ENCODE measurements at places on chromosomes 7 and 10.

GRCh38 chr7:120014925-120015465 lies 258.0 kb upstream of the KCND2 start:
- no peak for DNase-seq

DNA sequence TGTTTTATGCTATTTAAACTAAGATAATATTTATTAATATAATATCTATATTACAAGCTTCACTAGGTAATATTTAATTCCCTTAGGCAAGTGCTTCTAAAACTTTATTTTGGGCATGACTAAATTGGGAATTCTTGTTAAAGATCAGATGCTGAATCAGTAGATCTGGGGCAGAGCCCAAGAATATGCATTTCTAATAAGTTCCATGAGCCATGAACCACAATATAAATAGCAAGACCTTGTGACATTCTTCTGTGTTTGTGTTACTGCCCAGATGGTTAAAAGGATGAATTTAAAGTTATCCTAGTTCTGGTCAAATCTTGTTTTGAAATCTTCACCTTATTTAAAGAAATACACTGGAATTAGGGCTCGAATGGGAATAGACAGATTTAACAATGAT lies 258.4 kb upstream of the CACNA2D1 start:
- DNase-seq: no peak

DNA sequence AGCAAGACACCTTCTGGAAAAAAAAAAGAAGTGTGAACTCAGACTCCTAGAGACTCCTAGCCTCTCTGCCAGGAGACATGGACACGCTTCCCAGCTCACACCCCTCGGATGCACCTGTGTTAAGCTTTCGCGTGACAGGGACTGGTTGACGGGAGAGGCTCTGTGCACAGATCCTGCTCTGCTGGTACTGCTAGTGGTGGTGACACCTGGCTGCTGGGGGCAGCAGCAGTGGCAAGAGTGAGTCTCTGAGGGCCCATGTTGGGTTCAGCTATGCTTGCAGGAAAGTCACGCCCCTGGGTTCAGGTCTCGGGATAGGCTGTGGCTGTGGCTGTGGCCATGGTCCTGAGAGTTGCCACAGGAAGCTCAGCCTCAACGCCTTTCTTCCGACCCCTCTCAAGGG lies 81.1 kb downstream of the XRCC2 start:
- DNase-seq: no peak

DNA sequence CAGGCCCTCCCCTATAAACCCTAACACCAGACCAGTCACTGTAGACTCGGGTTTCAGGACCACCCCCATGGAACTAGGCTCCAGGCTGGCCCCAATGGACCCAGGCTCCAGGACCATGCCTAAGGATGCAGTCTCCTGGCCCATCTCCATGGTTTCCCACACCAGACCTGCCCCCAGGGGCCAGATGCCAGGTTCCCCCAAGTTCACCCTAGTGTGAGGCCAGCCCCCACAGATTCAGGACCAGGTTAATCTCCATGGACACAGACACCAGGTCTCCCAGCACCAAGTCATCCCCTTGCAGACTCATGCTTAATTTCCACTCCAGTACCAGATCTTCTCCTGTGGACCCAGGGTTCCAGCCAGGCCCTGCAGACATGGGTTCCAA lies 103.8 kb upstream of the LANCL2 start:
- DNase-seq: no peak

DNA sequence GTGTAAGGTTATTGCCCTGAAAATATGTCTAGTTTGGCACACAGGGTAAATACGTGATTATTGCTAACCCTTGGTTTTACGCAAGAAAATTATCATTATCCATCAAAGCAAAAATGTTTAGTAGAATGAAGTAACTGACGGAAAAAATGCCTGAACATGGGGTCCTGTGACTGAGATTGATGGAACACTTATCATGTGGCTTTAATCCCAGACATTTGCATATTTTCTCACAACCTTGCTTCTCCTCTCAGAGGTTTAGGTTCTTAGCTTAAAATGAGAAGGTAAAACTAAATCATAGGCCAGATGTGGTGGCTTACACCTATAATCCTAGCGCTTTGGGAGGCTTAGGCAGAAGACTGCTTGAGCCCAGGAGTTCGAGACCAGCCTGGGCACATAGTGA lies 1010.7 kb downstream of the LRMDA start:
- DNase-seq: no peak

DNA sequence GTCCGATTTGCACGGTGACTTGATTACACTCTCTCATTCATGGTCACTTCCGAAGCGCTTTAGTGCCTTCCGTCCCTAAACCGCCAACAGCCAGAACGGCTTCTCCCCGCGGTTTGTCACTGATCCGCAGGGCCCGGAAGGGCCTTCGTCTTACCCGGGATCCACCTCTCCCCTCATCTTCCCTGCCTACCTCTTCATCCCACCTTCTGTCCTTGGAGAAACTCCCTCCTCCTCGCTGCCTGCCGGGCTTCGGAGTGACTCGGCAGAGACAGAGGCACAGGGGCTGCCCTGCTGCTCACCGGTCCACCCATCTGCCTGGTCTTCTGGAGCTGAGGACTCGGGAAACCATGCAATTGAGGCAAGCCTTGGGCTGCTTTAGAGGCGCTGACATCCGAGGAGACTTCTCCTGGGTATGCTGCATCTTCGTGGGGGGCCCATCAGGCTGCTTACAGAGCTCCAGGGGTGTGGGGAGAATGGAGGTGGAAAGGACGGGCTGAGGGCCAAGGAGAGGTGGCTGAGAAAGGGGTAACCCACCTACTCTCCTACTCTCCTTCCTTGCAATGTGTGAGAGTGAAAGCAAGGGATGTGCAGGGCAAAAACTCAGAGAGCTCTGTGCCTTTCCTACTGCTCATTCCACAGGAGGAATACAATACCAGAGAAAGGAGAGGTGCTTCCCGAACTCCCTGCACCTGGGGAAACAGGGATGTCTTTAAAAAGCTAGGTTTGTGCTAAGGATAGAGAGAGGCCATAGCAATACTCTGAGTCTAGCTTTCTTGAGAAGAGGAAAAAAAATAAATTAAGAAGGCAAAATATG lies 1.0 kb upstream of the HOXA11 start:
- DNase-seq: no peak

- no peak for DNase-seq
These were observed 370 bp downstream of the TMEM60 start for GRCh38 chr7:77797734-77798393.

- DNase-seq: no peak
These were observed 17.1 kb downstream of the HOXA1 start for GRCh38 chr7:27078616-27079233.

DNA sequence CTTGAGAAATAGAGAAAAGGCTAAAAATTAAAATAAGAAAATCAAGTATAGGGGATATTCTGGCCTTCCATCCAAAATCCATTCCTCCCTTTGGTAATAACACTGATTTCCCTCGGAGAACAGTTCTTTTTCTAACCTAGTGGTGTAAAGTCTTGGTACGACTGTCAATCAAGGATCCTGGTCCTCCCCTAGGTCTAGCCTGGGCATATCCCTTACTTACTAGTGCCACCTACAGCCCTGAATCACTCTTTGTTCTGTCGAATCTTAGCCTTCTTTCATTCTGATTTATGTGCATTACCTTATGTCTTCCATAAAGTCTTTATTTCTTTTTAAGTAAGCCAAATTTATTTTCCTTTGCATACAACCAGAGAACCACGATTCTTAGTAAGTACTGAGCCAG lies 298.7 kb upstream of the LRRTM3 start:
- peak; percentile 17 for DNase-seq

DNA sequence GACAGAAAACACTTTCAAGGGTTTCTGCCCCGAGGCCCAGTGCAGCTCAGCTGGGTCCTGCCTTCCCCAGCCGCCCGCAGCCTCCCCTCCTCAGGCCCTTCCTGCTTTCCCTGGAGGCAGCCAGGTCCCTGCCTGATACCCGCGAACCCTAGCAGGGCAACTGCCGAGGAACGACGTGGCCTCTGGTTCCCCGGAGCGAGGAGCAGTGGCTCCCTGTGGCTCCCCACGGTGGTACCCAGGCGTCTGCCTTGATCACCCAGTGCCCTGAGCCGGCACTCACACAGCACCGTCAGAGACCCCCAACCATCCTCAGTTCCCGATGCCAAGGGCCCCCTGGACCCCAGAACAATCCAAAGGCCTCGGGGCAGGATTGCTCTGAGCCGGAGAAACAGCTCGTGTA lies 58.3 kb downstream of the CFAP46 start:
- no peak for DNase-seq

- no peak for DNase-seq
These were observed 849 bp downstream of the LRRN3 start for GRCh38 chr7:111091593-111092358.

GRCh38 chr7:102182016-102182415 lies 104.7 kb upstream of the SH2B2 start:
- DNase-seq: no peak

DNA sequence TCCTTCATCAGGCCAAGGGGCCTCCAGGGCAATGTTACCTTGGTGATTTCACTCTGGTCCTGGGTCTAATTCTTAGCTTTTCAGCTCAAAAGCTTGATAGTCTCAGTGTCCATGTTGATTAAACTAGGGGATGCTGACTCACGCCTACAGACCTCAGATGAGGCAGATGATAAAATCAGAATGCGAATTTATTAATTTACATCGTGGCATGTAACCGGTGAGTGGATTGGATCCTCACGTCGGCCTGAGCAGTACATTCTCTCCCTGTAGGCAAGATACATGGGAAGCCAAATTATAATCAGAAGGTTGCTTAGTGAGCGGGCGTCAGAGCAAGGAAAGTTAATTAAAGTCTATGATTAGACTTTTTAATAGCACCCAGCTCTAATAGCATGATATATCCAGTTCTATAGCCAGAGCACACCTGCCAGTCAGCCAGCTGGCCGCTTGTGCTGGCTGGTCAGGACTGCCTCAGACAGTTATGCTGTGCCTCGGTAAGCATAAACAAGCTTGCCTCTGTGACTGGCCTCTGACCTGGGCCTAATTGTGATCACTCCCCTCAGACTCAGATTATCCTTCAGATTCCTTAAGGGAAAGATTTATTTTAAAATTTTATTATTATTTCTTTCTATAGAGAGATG lies 20.2 kb upstream of the CPA5 start:
- no peak for DNase-seq

GRCh38 chr10:103333934-103334520 lies 16.9 kb downstream of the PCGF6 start:
- peak; percentile 22 for DNase-seq

DNA sequence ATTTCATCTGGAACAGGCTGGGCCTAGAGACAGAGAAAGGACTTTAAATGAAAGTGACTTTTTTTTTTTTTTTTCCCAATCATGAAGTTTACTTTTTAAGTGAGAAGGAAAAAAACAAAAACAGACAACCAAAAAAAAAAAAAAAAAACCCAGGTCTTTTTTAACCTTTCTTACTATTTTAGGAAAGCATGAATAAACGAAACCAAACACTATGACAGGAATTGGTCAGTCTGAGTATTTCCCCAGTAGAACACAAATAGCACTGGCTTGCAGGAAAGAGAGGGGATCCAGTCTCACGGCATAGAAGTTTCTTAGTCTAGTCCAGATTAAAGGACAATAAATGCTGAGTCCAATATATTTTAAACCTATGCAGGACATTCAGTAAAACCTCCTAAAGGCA lies 180.5 kb upstream of the CCDC6 start:
- DNase-seq: no peak

DNA sequence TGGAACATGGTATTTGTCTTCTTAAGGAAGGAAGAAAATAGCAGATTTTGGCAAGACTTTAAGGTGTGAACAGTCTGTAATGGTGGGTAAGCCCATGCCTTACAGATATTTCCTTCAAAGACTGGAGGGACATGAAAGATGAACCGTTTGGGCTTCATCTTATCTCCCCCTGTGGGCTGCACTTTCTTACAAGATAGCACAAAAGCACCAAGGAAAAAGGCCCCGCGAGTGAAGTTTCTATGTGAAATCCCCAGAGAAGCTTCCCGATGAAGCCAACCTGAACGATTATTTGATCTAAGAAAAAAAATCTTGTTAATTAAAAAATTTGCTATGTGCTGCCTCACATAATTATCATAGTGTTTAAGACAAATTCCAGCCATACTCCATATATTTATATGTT lies 91.5 kb downstream of the NRP1 start:
- no peak for DNase-seq

DNA sequence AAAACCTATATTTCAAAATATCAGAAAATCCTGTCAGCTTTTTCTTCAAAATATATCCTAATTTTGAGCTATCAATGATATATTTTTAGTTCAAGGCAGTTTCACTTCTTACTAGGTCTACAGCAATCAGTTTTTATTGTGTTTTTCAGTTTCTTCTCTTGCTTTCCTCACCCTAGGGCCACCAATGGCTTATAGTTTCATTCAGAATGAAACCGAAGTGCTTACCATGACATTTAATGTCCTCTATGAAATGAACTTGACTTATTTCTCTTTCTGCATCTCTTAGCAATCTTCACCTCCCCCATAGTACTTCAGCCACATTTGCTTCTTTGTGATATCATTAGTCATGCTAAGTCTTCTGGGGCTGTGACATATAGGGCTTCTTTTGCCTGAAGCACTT lies 100.3 kb downstream of the ARL5B start:
- DNase-seq: no peak

DNA sequence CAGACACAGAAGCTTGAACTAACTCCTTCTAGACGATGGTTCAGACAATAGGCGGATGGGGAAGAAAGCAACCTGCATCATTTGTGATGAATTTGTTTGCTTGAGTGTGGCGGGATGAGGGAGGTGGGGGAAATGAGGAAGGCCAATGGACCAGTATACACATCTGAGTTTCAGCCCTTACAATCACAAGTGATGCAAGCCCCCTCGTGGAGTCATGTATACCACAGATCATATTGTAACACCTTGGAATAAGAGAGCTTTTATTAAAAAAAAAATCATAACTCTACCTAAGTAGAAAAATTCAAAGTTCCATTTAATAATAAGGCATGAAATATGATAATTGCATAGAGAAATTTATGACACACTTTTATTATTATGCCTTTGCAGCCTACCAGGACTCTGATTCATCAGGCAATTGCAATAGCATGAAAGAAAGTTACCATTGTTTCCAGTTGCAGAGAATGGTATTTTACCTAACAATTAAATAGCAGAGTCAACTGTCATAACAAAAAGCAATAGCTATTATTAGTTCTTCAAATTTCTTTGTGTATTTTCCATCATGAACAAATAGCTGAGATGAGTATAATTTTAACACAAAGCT lies 230.2 kb upstream of the AKR1E2 start:
- no peak for DNase-seq

- peak; percentile 78 for DNase-seq
These were observed 994 bp downstream of the GATAD1 start for GRCh38 chr7:92448205-92448747.

- no peak for DNase-seq
These were observed 29.0 kb downstream of the ANKMY2 start for GRCh38 chr7:16616542-16616941.

GRCh38 chr10:49359349-49360270 lies 36.3 kb downstream of the DRGX start:
- DNase-seq: no peak

GRCh38 chr7:7996568-7996967 lies 28.0 kb downstream of the GLCCI1 start:
- DNase-seq: no peak
